Vagina (tissue), 2 donors: ENCODE measurements at places on chromosomes 1 and 21. TPM values are rescaled to one million over a fixed set of nuclear protein-coding genes. Genes with fewer than 3 reads are reported as not detected.

GRCh38 chr1:217027403-217028080 lies 304.3 kb upstream of the ESRRG start:
- DNase-seq: no peak

DNA sequence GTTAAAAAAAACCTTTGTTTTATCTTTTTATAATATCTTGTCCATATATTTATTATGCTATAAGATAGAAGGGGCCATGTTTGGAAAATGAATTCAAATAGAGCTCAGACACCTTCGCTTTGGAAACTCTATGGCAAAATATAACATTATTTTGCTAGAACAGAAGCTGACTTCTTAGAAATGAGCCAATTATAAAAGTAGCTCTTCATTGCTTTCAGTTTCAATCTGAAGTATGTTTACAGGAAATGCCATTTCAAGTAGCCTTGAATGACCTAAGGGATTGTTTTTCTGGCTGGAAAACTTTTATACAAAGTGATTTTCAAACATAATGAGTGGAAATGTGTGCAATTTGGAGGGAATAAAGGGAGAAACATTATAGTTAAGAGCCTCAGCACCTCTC lies 37.8 kb upstream of the GBP5 start:
- DNase-seq: no peak

- DNase-seq: no peak
These were observed 76.8 kb upstream of the DNAJC6 start for GRCh38 chr1:65232461-65232990.

GRCh38 chr1:51255331-51255730 lies 19.3 kb downstream of the RNF11 start:
- DNase-seq: no peak

DNA sequence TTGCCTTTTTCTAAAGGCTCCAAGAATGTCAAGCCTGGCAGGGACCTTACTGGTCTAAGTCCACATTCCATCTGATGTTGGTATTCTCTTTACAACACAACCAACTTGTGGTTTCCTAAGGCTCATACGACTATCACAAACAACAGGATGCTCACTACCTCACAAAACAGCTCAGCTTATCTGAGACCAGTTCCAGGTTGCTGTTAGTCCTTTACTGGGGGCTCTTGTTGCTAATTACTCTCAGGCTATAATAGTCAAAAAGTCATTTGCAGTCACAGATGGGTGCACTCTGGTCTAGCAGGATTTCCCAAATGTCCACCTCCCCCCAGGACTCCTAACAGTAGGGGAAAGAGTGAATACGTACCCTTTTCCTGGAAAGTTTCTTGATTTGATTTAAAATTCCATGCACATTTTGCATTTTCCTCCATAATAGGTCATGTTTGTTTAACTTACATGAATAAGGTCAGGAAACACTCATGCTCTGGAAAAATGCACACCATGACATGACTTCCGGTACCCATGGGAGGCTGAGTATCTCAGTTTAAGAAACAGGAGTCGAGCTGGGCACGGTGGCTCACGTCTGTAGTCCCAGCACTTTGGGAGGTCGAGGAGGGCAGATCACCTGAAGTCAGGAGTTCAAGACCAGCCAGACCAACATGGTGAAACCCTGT lies 16.0 kb downstream of the LCK start:
- no peak for DNase-seq

- DNase-seq: no peak
These were observed 14.4 kb downstream of the SLC41A1 start for GRCh38 chr1:205798577-205798976.

- no peak for DNase-seq
These were observed 1235.0 kb upstream of the ADGRL4 start for GRCh38 chr1:80241566-80241965.

GRCh38 chr1:22212400-22213233 lies 69.7 kb upstream of the WNT4 start:
- DNase-seq: no peak

DNA sequence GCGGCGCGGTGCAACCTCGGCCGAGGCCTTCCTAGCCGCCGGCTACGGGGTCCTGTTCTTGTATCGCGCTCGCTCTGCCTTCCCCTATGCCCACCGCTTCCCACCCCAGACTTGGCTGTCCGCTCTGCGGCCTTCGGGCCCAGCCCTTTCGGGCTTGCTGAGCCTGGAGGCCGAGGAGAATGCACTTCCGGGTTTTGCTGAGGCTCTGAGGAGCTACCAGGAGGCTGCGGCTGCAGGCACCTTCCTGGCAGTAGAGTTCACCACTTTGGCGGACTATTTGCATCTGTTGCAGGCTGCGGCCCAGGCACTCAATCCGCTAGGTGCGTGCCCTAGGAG lies 379 bp downstream of the PPCS start:
- no peak for DNase-seq

Gene MYCL
- total RNA-seq: 17.2 TPM

Gene TMPRSS3
- total RNA-seq: 0.25 TPM

Gene OR6N1
- total RNA-seq: not detected

Gene PARP1
- 64.6 TPM for total RNA-seq
